Stimulated activated naive B cell treated with anti-CD40 and anti-IgM and Interleukin-4, amounts not matched to agents 10 μg/mL and 1 μg/mL and 100 μg/mL, for 72 hours (primary cell): ENCODE measurements at places on chromosomes 16 and 17.
A peak's percentile ranks its signal among the peaks of the same experiment; 100 is the strongest.

DNA sequence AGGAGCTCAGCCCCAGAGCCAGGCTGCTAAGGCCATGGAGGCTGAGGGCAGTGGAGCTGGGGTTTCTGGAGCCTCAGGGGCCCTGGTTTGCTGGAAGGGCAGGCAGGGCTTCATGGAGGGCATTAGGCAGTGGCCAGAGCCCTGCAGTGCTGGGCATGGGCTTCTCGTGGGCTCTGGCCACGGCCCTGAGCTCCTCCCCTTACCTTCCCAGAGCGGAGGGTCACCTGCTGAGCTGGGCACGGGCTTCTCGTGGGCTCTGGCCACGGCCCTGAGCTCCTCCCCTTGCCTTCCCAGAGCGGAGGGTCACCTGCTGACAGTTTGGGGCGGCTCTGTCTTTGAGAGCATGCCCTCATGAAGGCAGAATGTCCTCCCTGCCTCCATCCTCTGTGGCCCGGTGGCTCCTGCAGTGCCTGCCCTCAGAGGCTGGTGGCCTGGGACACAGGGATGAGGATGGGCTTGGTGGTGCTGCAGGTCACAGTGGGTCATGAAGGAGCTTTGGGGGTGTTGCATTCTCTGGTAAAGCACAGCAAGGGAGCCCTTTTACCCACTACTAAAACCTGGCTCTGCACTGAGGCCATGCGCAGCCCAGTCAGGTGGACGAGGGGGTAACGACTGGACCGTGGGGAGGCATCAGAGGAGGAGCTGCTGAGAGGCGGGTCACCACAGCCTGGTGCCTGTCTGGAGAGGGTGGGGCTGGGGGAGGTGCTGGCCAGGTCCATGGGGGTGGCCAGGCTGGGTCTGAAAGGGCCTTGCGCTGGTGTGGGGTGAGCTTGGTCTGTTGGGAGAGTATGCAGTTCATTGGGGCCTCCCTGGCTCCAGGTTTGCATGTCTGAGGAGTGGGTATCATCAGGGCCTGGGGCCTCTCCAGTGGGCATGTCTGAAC, 2.9 kb upstream of the RNPS1 start:
- no peak for DNase-seq

DNA sequence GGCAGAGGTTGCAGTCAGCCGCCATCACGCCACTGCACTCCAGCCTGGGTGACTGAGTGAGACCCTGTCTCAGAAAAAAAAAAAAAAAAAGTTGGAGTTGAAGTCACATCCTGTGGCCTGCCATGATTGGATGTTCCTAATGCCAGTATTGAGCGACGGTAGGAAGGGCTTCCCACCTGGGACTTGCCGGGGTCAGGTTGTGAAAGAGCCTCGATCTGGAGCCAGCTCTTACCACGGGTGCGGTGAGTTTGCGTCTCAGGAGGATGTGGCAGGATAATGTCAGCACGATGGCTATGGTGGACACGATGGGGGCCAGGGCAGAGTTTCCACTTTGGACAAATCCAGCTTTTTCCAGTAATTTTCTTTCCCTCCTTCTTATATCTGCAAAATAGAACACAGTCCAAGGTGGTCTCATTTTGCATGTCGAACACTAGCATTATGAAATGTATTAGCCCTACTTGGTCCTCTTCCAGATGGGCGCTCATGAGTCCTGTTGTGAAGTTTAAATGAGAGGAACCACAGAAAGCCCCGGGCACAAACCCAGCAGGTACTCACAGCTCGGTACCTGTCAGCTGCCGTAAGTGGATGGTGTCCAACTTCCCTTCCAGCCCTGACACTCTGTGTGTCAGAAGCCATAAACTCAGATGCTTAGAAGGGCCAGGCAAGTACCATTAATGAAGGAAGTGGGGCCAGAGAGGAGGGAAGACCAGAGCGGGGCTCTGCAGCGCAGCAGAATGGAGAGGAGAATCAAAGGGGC, 22.2 kb downstream of the ABCC12 start:
- no peak for DNase-seq

- no peak for DNase-seq
Measured at GRCh38 chr16:4110065-4110464, 6.2 kb downstream of the ADCY9 start.

- DNase-seq, result no peak
Measured at GRCh38 chr16:68995011-68995504, 110.4 kb upstream of the HAS3 start.

- DNase-seq, result peak; percentile 59
Measured at GRCh38 chr17:67245073-67245693, at the start of gene HELZ. Gene HELZ (minus strand): TSS chr17:67245196. CDS start chr17:67218804, 26,392 bp downstream.

GRCh38 chr16:68481636-68482035, 33.3 kb upstream of the SMPD3 start:
- DNase-seq, result no peak

GRCh38 chr17:57858838-57859237, 9.0 kb upstream of the MRPS23 start:
- DNase-seq, result no peak

DNA sequence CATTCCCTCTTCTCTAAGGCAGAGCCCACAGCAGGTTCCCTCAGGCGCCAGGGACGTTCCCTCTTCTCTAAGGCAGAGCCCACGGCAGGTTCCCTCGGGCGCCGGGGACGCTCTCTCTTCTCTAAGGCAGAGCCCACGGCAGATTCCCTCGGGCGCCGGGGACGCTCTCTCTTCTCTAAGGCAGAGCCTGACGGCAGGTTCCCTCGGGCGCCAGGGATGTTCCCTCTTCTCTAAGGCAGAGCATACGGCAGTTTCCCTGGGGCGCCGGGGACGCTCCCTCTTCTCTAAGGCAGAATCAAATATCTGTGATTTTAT, 24.3 kb downstream of the ACSF3 start:
- DNase-seq, result no peak

DNA sequence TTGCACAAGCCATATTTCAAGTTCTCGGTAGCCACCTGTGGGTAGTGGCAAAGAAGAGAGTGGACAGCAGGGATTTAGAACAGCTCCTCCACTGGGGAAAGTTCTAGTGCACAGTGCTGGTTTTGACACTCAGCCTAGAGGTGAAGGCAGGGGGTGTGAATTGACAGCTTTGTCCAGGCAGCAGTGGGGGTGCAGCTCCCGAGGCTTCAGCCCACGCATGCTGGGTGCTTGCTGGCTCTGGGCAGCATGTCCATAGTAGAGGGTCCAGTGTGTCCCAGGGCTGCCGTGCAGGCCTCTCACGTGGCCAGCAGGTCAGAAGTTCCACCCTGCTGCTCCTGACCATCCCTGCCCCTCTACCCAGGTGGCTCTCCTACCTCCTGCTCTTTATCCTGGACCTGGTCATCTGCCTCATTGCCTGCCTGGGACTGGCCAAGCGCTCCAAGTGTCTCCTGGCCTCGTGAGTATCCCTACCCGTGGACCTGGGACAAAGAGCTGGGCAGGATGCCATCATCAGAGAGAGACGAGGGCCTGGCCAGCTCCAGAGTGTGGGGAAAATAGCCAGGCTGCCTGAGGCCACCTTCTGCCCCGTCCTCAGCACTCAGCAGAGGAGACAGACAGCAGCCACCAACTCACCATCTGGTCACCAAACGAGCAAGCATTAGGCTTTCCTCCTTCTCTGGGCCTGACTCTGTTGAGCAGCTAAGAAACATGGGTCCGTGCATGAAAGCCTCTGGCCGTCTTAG, 29.8 kb downstream of the TTYH2 start:
- DNase-seq, result no peak

- DNase-seq, result no peak
Measured at GRCh38 chr17:46056800-46057304, 57.8 kb downstream of the STH start.

DNA sequence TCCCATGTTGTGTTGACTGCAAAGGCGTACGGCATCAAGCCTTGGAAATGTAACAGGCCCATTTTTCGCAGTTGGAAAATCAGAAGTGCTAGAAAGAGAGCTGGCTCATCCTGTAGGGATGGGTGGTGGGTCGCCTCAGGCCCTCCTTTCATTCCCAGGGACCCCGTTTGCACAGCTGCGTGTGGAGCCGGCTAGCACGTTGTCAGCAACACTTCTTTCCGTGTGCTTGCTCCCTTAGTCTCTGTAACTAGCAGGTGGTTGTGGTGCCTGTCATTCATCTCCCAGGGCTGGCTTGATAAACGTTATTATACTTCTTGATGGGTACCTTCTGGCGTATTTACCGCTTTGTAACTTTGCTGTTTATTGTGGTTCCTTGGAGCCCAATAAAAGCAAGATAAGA, 239.0 kb upstream of the CACNG5 start:
- DNase-seq, result no peak

DNA sequence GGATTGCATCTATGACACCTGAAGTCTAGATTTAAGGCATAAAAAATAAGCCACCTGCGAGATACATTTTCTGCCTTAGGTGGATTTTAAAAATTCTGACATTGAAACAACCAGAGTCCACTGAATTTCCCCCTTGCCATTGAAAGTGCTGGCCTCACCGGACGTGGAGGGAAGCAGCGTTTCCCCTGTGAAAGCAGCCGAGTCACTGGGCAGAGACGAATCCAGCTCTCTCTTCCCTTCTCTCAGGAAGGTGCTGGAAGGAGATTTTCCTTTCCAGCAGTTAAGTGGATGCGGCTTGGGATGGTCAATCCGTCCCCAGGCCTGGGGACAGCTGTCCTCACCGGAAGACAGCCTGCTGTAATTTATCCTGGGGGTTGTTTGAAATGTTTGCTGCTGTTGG, 270.9 kb upstream of the FOXF1 start:
- no peak for DNase-seq

- peak; percentile 24 for DNase-seq
Measured at GRCh38 chr17:55295411-55296170, 30.8 kb downstream of the HLF start.

DNA sequence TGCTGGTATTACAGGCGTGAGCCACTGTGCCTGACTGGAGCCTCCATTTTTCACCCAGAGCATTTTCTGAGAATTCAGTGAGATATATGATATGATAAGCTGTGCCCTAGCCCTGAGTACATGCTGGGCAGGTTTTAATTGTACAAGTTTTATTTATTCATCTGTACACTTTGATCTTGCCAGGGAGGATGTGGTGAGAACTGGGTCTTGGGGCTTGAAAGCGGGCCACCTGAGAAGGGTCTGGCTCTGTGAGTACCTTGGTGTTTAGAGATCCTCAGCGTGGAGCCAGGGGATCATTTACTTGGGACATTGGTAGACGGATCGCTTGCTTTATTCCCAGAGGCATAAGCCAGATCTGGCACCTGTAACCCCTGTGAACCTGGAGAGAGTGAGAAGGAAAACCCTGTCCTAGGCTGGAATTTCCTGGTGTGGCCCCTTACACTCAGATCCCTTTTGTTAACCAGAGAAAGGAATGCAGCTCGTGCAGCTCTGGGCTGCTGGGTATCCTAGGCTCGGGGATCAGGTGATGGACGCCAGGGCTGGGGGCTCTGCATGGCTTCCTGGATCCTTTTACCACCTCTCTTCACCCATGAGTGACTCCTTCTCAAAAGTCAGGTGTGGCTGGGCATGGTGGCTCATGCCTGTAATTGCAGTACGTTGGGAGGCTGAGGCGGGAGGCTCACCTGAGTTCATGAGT, 91.9 kb downstream of the ABCC1 start:
- DNase-seq, result no peak

- peak; percentile 33 for DNase-seq
Measured at GRCh38 chr17:38322156-38322779, 21.5 kb downstream of the GPR179 start.

DNA sequence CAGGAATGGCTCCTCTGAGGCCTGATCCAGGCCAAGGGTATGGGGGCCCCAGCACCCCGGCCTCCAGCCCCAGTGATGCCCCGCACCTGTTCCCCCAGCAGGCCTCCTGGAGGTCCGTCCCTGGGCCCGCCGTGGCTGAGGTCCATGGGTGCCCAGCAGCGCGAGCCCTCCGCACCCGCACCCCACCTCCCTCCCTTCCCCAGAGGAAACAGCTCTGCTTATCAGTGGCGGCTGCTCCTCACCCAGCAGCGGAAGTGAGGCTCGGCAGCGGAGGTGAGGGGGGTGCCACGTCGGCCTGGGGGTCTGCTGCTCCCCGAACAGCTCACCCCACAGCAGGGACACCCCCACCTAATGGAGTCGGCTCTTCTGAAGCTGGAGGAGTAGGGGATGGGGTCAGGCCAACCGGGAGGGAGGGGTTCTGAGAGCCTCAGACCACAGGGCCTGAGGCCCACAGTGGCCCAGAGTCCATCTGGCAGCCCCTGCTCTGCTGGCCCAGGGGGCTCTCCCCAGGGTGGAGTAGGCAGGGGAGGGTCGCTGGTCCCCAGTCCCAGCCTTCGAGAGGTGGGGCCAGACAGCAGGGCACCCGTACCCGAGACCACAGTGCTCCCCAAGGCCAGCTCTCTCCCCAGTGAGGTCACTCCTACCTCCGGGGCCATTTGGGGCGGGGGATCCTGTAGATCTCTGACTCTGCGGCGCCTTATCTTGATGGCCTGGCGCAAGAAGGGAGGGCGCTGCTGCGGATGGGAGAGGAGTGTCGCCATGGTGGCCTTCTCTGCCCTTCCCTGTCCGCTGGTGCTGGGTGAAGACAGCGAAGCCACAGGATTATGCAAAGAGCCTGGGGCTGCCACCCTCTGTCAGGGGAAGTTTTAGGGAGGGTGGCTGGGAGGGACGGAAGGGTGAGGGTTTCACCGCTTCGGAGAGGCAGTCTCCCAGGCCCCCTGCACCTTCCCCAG, at the start of gene UNC13D:
Gene UNC13D (minus strand): TSS at position 828 of the 953 bp plus-strand sequence. CDS start 67 bp downstream, at position 761.
- peak; percentile 46 for DNase-seq

DNA sequence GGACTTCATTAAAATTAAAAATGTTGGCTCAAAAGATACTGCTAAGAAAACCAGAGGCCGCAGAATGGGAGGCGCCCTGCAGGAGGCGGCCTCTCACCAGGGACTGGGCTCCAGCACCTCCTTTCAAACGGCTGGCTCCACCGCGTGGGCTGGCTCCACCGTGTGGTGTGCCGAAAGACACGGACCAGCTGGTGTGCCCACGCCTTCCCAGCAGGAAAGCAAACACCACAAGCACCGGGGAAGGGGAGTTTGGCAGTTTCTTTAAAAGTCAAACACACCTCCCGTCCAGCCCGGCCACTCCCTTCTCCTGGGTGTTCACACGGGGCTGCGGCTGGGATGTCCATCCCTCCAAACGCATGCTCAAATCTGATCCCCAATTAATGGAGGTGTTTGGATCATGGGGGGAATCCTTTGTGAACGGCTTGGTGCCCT, 13.9 kb downstream of the HAGH start:
- DNase-seq, result no peak

DNA sequence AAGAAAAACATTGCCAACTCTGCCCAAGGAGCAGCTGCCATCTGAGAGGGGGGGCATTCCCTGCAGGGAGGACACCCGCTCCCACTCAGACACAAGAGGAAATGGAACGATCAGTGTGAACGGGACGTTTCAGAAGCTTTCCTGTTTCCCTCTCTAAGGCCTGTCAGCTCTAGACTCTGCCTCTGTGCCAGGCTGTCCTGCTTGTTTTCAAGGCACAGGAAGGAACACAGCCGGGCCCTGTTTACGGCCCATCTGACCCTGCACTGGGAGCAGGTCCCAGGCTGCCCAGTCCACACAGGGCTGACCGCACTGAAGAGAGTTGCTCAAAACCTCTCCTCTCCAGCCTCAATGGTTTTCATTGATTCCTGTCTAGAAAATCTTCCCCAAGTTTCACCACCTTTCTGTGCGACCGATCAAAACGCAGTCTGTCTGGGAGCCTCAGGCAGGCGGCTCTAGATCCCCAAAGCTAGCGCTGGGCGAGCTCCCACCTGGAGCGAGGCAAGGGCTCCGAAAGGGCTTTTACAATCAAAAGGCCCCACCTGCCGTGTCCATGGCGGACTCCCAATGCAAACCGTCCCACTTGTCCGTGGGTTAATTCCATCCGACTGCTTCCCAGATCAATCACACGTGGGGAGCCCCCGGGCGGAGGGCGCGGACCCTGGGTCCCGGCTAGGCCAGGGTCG, 1.5 kb downstream of the PIEZO1 start:
- DNase-seq, result no peak
